Natural killer cell treated with Interleukin-12 subunit alpha and Interleukin-12 subunit beta and Interleukin-15 and Interleukin-18, amount 100 ng/mL, for 72 hours (primary cell): ENCODE measurements at places on chromosomes 2 and 18.
A peak's percentile ranks its signal among the peaks of the same experiment; 100 is the strongest.

DNA sequence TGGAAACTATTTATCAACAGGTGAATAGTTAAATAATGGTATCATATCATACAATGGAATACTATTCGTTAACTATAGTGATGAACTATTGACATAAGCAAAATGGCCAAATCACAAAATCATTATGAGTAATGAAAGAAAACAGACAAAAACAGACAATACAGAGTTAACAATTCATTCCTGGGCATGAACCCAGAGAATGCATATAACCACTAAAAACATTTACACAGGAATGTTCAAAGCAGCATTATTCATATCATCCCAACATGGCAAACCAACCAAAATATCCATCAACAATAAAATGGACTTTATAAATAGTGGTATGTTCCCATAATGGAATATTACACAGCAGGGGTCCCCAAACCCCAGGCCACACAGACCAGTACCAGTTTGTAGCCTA lies 131.2 kb upstream of the CYP1B1 start:
- H3K36me3 ChIP-seq, result peaks cover 5% of the 10 kb centered on the region
- H3K27me3 ChIP-seq, result peaks cover 45% of the 10 kb centered on the region
- no peak for DNase-seq

- no peaks in the 10 kb centered on the region for H3K36me3 ChIP-seq
- H3K27ac ChIP-seq, result no peak overlapping the region
- H3K27me3 ChIP-seq, result no peaks in the 10 kb centered on the region
- no peak overlapping the region for H3K4me3 ChIP-seq
These were observed 20.9 kb downstream of the TMEM237 start for GRCh38 chr2:201622306-201622970.

DNA sequence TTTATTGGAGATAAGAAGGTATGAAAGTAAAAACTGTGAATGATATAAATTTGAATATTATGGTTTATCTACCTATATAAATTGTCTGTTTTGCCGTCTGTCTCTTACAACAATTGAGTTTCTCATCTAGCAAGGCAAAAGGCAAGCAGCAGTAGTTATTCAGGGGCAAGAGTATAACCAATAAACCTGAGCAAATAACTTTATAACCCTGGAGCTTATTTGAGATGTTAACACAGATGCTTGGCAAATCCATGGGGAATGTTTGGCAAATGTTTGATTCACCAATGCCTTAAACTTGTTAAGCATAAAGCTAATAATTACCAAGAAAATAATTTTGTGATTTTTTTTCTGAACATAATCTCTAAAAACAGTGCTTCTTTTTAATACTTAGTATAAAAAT lies 9.9 kb upstream of the EPHA4 start:
- DNase-seq, result no peak
- no peak overlapping the region for H3K27ac ChIP-seq
- peaks cover 48% of the 10 kb centered on the region for H3K27me3 ChIP-seq
- no peaks in the 10 kb centered on the region for H3K36me3 ChIP-seq
- H3K4me3 ChIP-seq, result no peak overlapping the region

DNA sequence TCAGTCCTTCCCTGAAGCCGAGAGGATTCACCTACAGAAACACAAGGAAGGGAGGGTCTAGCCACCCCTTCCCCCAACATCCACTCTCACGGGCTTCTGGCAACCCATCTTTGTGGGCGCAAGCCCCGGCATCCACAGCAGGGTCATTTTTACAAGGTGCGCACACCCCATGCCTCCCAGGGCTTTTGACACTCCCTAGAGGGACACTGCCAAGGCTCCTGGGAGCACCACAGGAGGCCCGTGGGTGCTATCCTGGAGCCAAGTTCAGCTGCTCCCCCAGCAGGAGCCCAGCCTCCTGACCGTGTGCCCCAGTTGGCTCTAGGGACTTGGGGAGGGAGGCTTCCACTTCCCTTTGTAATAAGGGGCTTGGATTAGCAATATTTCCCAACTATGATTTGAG lies 251.6 kb downstream of the TNS1 start:
- H3K4me3 ChIP-seq, result no peak overlapping the region
- H3K36me3 ChIP-seq, result no peaks in the 10 kb centered on the region
- H3K27ac ChIP-seq, result no peak overlapping the region
- H3K27me3 ChIP-seq, result peaks cover 19% of the 10 kb centered on the region
- peaks cover 8% of the 10 kb centered on the region for H3K4me1 ChIP-seq
- DNase-seq, result no peak

GRCh38 chr2:121205321-121205942 lies 79.6 kb downstream of the TFCP2L1 start:
- no peaks in the 10 kb centered on the region for H3K27me3 ChIP-seq
- peak; percentile 51 for DNase-seq
- H3K4me3 ChIP-seq, result no peak overlapping the region
- no peak overlapping the region for H3K27ac ChIP-seq
